ENCODE measurements at places on chromosomes 2 and 18.

GRCh38 chr2:113602869-113603466 is 24.1 kb upstream of the RABL2A start:
- DNase-seq = no peak

DNA sequence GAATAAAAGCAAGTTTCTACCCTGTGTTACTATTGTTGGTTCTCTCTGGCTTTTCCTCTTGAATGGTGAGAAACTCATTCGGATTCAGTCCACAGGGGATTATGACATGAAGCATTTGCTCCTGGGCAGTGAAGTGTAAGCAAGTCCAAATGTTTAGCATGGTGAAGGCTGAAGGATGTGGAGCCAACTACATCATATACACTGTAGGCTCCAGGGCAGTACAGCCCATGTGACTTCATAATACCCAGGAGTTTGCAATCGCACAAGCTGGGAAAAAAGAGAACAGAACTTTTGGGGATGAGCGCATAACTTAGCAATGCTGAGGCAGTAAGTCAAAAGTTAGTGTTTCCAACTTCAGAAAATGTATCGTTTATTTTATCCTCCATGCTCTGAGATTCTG is 695.7 kb upstream of the POU3F3 start:
- no peak for DNase-seq

- no peak for DNase-seq
Measured at GRCh38 chr2:98897746-98898145, 38.3 kb downstream of the CRACDL start.

DNA sequence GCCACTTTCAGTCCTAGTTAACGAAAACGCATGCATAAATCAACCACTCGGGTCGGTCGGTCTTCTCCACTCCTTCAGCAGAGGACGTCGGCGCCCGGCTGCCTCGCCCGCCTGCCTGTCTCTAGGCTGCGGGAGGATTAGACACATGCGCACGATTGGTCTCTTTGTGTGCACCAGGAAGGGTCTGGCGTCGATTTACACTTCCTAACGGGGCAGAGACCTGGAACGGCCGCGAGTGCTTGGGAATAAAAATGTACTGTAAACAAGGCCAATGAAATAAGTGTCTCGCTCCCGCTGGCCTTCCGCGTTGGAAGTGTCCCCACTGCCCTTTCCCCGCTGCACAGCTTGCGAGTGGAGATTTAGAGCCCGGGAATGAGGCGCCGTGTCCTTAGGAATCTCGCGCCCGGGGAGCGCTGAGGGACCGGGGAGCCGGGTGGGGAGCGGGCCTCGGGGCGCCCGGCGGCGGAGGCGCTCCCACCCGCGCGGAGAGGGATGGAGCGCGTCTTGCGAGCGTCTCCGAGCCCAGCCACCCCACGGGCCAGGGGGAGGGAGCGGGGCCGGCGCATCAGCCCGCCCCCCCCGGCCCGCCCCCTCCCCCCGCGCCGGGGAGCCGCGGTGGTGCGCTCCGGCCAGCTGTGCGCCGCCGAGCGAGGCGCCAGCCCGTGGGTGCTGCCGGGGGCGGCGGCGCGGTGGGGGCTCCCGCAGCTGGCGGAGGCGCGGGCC is at the start of gene DOK6:
Gene DOK6 (plus strand): TSS at position 636 of the 723 bp plus-strand sequence.
- DNase-seq = peak; percentile 78

DNA sequence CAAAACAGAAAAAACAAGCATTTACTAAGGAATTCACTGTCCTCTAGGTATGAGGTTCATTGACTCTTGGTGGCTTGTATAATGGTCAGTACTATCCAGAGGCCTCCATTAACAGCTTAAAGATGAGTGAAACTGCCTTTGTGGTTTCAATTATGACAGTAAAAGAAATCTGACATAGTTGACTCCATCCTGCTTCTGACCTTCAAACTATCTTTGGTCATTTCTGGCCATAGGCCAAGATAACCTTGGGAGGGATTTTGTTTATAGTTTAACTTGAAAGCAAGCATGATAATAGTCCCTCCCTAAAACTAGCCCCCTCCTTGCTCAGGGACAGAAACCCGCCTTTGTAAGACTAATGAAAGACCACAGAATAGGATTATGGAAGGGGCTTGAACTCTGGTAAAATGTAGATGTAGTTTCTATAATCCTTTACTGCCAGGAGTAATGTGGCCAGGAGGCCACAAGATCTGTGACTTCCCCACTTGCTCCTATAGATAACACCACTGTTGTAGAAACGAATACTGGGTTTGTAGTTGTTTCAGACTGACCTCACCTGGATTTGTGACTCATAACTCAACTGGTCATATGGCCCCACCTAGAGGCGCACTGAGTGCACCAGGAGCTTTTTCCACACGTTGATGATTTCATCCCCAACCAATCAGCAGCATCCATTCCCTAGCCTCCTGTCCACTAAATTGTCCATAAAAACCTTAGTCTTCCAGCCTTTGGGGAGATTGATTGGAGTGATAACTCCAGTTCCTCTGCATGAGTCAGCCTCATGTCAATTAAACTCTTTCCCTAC is 8.6 kb upstream of the PLEKHM3 start:
- no peak for DNase-seq

GRCh38 chr2:65032019-65032975 is 23.9 kb upstream of the CEP68 start:
- no peak for DNase-seq

DNA sequence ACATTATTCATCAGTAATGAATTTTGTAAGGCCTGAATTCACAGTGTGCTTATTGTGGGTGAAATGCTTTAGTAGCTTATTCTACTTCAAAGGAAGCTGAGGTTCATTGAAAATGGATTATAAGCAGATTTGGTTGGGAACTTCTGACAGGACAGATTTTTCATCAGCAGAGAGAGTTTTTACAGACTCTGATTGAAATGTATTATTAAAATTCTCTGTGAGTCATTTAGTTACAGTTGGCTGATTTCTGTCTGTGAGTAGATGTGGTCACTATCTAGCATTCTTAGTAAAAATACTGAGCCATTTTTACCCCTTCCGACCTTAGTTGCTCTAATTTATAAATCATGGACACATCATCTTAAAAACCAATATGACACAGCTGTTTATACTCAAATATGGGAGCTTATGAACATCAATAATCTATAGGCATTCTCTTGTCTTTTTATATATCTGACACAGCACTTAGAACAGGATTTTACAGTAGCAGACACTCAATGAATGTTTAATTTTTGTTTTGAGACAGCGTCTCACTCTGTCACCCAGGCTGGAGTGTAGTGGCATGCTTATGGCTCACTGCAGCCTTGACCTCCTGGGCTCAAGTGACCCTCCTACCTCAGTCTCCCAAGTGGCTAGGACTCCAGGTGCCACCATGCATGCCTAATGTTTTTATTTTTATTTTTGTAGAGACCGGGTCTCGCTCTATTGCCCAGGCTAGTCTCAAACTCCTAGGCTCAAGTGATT is 239.6 kb downstream of the BABAM2 start:
- no peak for DNase-seq

- no peak for DNase-seq
Measured at GRCh38 chr2:239253701-239254436, 147.0 kb downstream of the HDAC4 start.

GRCh38 chr18:36630917-36631316 is 197.9 kb downstream of the TPGS2 start:
- DNase-seq = no peak

DNA sequence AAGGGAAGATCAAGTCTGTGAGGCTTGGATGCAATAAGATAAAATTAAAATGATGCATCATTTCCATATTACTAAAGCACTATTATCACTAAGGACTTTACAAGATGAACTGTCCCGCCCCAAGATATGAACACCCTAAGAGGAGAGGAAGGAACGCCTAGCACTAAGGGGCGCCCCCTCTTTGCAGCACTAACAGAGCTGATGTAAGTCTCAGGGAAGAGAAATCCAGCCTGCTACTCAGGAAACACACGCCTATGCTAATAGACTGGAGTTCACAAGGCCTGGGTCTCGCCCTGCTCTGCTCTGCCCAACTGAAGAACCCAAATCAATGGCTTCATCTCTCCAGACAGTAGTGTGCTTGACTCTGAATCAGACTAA is 6.1 kb downstream of the INO80C start:
- no peak for DNase-seq

DNA sequence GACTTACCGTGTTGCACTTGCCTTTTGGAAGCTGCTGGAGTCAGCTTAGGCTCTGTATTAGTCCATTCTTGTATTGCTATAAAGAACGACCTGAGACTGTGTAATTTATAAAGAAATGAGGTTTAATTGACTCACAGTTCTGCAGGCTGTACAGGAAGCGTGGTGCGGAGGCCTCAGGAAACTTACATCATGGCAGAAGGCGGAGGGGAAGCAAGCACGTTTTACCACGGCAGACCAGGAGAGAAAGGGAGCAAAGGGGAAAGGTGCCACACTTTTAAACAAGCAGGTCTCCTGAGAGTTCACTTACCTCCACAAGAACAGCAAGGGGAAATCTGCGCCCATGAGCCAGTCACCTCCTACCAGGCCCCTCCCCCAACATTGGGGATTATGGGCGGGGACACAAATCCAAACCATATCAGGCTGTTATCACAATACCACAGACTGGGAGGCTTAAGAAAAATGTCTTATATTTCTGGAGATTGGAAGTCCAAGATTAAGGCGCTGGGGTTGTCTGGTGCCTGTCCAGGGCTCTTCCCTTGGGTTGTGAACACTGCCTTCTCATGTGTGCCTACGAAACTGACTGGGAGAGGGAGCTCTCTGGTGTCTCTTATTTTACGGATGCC is 3.6 kb upstream of the D2HGDH start:
- no peak for DNase-seq

DNA sequence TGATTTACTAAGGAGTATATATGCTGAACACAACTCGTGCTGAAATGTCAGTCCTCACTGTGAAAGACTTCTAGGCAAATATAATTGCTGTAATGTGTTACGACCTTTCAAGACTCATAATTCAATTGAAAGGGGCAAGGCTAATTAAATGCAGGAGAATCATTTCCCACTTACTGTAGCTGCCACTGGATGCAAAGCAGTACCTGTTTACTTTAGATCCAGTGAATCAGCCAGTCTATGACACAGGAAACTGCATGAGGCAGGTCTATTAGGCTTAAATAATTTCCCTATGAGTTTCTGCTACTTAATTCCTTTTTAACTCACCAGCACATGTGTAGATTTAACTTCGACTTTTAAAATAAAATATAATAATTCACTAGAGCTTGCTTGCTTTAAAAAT is 125.6 kb downstream of the CTNNA2 start:
- no peak for DNase-seq

- no peak for DNase-seq
Measured at GRCh38 chr2:227642656-227643055, 23.9 kb upstream of the SCYGR5 start.

DNA sequence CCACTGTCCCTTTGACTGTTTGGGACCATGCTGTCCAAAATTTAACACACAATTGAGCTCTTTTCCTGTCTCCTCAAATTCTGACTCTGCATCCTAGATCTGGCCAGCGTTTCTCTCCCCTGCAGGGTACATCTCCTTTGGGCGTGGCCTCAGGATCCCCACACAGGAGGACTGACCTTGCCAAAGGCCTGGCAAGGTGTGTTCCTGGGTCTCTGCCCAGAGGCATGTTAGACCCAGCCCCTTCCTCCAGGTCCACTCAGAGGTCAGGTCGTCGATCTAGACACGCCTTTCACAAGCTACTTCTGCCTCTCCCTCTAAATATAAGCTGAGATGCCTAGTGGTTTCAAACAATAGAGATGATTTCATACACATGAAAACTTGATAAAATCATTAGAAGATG is 45.4 kb upstream of the SMIM21 start:
- DNase-seq = no peak

- no peak for DNase-seq
Measured at GRCh38 chr18:46721331-46721730, 35.5 kb downstream of the ST8SIA5 start.
